ENCODE measurements at places on chromosomes 11 and 22.

GRCh38 chr11:92855607-92856405, 113.6 kb upstream of the MTNR1B start:
- no peak for DNase-seq

DNA sequence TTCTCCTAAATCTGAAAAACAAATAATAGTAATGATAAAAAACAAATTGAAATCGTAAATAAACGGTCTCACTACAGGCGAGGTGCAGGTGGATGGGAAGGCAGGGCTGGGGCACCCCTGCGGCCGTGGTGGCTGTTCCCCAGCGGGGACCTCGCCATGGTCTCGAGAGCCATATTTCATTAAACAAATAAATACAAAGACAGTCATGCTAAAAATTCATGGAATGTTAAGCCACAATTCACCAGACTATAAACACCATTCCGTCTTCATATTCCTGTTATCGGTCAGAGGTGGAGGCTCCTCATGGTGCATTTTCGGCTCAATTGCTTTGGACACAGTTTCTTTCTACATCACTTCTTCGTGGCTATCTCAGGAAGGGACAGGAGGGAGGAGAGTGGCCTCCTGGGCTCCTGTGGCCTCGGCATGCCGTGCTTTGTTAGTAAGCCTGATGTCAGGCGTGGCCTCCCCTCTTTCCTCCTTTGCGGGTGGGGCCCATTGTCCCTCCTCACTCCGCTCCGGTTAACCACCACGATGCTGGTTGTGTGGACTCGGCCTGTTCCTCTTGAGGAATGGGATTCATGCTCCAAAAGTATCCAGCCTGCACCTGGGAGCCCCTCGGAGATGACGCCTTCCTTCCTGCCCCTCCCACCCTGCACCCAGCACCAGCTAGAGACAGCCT, 16.1 kb upstream of the BRSK2 start:
- DNase-seq: no peak

DNA sequence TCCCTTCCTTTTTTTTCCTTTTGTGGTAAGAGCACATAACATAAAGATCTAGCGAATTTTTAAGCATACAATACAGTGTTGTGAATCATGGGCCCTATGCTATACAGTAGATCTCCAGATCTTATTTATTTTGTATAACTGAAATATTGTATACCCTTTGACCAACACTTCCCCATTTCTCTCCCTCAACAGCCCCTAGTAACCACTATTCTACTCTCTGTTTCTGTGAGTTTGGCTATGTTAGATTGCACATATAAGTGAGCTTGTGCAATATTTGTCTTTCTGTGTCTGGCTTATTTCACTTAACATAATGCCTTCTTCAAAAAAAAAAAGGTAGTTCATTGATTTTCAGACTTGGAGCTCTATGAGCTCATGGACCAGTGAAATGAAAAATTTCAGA, 180.5 kb downstream of the C11orf91 start:
- no peak for DNase-seq

GRCh38 chr22:31957970-31958594, 13.7 kb downstream of the YWHAH start:
- DNase-seq: no peak

- DNase-seq: no peak
Observed at GRCh38 chr22:45575607-45576272, 73.1 kb downstream of the FBLN1 start.

DNA sequence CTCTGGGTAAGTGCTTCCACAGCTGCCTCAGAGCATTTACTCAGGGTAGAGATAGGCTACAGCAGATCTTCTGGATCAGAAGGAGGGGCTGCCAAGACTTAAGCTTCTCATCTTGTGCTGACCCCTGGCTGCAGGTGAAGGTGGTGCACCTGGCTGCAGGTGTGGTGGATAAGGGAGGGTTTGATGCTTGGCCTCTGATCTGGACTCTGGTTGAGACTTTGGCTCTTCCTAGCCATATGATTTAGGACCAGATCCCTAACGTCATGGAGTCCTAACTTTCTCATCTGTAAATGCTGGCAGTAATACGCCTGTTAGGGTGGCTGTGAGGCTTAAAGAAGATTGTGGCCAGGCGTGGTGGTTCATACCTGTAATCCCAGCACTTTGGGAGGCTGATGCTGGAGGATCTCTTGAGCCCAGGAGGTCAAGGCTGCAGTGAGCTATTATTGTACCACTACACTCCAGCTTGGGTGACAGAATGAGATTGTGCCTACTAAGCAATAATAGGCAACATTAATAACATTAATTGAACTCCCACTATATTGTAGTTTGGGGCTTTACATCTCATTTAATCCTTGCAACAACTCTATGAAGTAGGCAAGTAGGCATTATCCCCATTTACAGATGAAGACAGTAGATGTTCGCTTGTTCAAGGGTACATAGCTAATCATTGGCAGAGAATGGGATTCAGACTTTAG, 10.7 kb downstream of the DTX4 start:
- DNase-seq: peak; percentile 18

- DNase-seq: no peak
Observed at GRCh38 chr11:95919514-95919913, 4.4 kb downstream of the MTMR2 start.

DNA sequence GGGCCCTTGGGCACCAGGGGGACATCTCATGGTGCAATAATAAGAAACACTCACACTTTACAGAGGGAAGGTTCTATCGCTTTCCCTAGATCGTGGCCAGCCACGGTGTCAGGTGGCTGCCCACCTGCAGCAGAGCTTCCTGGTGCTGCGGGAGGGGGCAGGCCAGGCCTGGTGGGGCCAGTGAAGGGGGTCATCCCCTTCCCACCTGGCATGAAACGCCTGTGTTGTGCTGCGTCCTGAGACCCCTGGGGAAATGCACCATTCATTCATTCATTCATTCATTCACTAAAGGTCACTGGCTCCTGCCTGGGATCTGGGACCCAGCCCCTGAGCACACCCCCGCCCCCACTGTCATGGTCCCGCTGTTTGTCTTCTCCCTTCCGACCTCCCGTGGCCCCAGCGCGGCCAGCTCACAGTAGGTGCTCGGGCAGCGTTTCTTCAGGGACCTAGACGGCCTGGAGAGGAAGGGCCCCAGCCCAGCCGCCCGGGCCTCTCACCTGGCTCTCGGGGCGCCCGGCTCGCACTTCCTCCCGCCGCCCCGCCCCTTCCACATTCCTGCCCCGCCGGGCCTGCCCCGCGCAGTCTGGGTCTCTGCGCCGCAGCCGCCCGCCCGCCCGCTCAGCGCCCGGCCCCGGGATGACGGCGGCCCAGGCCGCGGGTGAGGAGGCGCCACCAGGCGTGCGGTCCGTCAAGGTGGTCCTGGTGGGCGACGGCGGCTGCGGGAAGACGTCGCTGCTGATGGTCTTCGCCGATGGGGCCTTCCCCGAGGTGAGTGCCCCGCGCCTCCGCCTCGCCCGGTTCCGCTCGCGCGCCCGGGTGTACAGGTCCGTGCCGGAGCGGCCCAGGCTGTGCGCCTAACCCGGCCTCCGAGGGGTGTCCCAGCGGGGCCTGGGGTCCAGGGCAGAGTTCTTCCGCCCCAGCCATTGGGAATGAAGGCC, at the start of gene RHOD:
Gene RHOD (plus strand): TSS at position 581 of the 938 bp plus-strand sequence. CDS start 56 bp downstream, at position 637.
- DNase-seq: peak; percentile 21

- no peak for DNase-seq
Observed at GRCh38 chr11:78355309-78355705, 62.3 kb downstream of the GAB2 start.

- no peak for DNase-seq
Observed at GRCh38 chr11:65456418-65456817, 33.8 kb downstream of the NEAT1 start.

DNA sequence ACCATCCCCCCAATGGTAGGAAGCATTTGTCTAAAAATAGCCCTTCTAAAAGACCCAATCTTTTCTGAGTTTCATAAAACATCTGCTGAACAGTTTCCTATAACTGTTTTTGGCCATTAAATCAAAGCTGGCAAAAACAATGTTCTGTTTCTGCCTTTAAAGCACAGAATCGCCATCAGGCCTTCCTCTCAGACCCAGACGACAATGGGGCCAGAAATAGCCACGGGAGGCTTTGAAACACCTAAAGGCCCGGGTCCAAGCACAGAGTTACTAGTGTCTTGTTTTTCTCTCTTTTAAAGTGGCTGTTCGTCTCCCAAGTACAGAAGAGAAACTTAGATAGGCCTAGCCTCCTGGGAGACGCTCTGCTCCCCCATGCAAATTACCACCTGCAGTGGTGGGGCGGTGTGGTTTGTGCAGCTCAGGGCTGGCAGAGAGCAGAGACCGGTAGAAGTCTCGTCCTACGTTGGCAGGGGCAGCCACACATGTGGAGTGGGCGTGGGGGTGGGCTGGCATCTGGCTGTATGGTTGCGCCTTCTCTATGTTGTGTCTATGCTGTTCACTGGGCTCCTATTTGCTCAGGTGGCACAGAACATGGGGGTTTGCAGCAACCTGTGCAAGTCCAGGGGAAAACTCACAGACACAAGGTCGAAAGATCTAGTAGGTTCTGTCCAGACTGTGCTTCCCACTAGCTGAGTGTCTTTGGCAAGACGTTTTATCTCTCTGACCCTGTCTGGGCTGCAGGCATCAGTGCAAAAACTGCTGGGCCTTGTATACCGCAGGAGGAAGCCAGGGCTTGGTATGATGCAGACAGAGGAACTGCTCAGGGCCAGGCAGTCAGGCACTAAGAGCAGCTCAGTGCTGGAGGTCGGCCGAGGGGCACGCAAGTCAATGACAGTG, 23.6 kb upstream of the ETS1 start:
- DNase-seq: peak; percentile 58

GRCh38 chr11:78957476-78958245, 383.0 kb upstream of the NARS2 start:
- DNase-seq: no peak

- no peak for DNase-seq
Observed at GRCh38 chr11:12282676-12283075, 94.7 kb upstream of the PARVA start.

- DNase-seq: no peak
Observed at GRCh38 chr11:70364178-70364577, 34.2 kb upstream of the CTTN start.

- no peak for DNase-seq
Observed at GRCh38 chr22:23234409-23235161, 54.3 kb downstream of the BCR start.

GRCh38 chr11:64771861-64772260, 6.5 kb downstream of the SF1 start:
- DNase-seq: no peak

- DNase-seq: no peak
Observed at GRCh38 chr11:65895482-65895981, 4.7 kb downstream of the FOSL1 start.

GRCh38 chr11:65366340-65366773, 11.8 kb downstream of the TIGD3 start:
- DNase-seq: peak; percentile 74

GRCh38 chr22:43554259-43554636, 142.4 kb downstream of the MPPED1 start:
- DNase-seq: no peak

- DNase-seq: no peak
Observed at GRCh38 chr11:3109434-3109833, 52.2 kb upstream of the CARS1 start.

DNA sequence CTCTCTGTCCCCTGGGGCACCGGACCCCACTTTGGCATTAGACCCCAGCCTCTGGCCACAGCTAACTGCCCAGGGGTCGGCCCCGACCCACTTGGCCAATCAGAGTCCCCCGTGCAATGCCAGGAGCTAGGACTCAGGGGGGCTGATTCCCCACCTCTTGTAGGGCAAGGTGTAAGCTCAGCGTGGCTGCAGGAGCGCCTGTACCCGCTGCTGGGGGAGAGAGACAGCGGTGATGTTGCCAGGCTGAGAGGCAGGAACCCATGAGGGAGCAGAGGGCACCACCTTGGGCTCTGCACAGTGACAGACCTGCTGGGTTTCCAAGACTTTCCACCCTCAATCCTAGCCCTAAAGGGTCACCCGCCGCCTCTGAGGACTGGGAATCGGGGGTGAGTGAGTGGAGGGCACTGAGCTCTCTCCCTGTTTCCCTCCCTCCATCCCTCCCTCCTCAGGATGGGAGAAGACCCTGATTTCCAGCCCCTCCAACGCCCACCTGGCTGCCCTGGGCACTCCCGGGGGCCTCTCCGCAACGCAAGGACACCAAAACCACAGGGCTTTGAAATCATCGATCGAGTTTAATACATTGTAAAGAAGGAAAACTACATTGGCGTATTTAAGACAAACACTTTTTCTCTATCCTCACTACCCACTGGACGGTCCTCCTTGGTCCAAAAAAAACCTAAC, 128.4 kb downstream of the ARHGAP8 start:
- no peak for DNase-seq

GRCh38 chr11:67278135-67278938, 10.8 kb upstream of the ANKRD13D start:
- DNase-seq: no peak

DNA sequence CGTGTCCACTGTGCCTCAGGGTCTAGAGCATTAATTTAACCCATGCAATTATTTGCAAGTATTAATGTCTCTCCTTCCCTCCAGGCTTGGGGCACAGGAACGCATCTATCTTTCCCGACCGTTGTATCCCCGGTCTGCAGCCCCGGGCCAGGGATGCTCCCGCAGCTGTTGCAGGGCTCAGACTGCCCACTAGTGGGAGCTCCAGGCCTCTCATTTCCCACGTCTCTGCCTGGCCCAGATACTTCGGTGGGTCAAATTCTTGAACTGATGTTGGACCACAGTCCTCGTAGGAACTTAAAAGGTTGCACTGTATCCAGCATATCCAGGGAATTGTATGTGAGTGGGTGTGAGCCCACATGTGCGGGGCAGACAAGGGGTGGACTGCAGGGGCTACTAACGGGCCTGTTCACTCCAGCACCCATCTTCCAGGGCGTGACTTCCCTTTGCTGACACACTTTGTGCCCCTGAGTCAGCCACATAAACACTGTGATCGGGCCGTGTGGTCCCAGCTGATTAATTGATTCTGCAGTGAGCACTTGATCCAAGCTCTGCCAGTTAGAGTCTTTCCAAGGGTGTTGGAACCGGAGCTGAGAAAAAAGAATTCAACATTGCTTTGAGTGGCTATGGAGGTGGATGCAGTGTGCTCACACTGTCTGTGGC, 451.3 kb downstream of the TBC1D22A start:
- peak; percentile 28 for DNase-seq

DNA sequence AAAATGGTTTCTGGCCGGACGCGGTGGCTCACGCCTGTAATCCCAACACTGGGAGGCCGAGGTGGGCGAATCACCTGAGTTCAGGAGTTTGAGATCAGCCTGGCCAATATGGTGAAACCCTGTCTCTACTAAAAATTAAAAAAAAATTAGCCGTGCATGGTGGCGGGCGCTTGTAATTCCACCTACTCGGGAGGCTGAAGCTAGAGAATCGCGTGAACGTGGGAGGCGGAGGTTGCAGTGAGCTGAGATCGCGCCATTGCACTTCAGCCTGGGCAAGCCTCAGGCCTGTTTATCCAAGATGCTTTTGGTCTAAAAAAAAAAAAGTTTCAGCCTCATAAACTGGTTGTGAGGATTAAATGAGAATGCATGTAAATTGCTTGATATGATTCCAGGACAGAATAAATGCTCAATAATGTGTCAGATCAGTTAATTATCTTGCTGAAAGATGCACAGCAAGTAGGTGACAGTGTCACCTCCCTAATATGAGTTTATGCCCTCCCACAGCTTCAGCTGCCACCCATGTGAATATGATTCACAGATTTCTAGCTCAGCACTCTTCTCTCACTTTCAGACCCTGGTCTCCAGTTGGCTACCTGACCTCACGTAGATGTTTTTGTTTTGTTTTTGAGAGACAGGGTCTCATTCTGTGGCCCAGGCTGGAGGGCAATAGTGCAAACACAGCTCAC, 1.1 kb upstream of the ALG8 start:
- DNase-seq: no peak

GRCh38 chr11:126163074-126163700, 48.3 kb downstream of the RPUSD4 start:
- DNase-seq: no peak

All from CD4-positive, alpha-beta T cell treated with Interleukin-10 for 1 hour (primary cell).